Cardiac atrium fibroblast (primary cell): ENCODE measurements at places on chromosomes 4 and X. TPM values are rescaled to one million over a fixed set of nuclear protein-coding genes. Genes with fewer than 3 reads are reported as not detected.

The NKX3-2 gene
- total RNA-seq = not detected in 2 replicates

The GLRA3 gene
- not detected in 2 replicates for total RNA-seq

The DCHS2 gene
- not detected in 2 replicates for total RNA-seq

The PDGFRA gene
- total RNA-seq = 240 and 418 TPM in 2 replicates

The CCDC110 gene
- 0.18 and 2.1 TPM in 2 replicates for total RNA-seq

The JCHAIN gene
- not detected in 2 replicates for total RNA-seq
